ENCODE measurements at places on chromosomes 3 and 15. TPM values are rescaled to one million over a fixed set of nuclear protein-coding genes. Genes with fewer than 3 reads are reported as not detected.
A peak's percentile ranks its signal among the peaks of the same experiment; 100 is the strongest.

- no peak for DNase-seq
Measured at GRCh38 chr15:96627031-96627568, 296.6 kb downstream of the NR2F2 start.

Gene PLA2G4E
- total RNA-seq: not detected

Gene KNG1
- total RNA-seq: not detected

DNA sequence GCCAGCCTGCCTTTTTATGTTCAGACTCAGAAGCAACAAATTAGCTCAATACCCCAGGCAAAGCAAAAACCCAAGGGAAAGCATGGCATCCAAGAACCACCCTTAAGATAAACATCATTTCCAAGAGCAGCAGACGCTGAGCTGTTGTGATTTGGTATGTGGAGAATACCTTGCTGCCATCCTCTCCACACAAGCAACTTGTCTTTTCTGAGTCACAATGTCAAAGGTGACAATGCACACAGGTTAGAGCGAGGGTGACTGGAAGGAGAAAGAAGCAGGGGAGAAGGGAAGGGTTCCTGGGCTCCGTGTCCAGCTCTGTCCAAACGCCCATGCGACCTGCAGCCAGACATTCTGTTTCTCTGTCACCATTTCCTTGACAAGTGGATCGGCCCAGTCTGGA, 6.0 kb downstream of the PCSK6 start:
- DNase-seq: no peak

DNA sequence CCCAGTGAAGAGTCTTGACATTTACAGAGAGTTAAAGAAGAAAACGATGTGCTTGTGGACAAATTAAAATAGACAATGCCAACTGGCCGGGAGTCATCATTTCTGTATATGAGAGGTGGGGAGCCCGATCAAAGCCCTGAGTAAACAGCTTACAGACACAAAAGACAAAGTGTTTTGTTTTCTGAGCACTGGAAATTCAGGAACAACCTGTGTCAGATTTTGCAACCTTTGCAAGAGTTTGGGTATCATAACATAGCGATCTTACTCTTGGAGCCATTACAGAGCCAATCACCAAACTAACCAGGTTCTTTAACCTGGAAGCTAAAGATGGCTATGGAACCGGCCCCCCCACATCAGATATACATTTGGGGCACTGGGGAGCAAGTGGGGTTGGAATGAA, 101.9 kb upstream of the LRIG1 start:
- DNase-seq: no peak

Gene SH2D7
- total RNA-seq: not detected

DNA sequence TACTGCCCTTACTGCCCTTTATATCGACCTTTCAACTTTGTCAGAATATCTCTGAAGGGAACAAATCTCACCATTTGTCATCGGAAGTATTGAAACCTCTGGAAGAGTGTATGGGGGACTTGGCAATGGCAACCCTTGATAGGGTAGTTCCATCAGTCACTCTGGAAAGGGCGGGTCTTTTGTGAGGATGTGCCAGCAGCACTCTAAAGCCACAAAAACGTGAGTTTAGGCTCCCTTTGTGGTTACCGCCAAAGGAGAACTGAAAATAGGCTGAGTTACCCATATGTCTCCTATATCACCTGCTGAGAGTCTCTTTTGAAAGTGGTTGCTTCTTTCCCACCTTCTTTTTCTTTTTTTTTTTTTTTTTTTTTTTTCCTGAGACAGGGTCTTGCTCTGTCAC, 296.8 kb upstream of the CHRM5 start:
- DNase-seq: no peak

DNA sequence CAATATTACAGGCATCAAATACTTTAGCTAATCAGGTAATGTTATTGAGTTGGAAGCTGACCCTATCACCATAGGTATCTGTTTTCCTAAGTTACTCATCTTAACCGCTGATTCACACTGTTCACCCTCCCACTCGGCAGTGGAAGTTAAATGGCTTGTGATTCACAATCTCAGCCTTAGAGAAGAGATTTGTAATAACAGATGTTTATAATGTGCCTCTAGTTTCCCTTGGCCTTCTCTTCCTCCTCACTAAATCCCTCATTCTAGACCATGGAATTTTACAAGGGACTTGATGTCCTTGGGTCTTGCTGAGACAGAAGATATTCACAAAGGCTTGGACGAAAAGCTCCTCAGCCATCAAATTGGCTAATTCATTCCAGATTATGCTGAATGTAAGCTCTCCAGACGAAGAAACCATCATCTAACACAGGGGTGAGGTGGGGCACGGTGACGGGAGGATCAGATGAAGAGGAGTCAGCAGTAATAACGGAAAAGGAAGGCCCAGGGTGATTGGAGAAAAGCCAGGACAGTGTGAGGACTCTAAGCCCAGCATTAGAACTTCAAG, 931.7 kb downstream of the MCTP2 start:
- DNase-seq: peak; percentile 91

Gene GUCA1C
- total RNA-seq: not detected

- no peak for DNase-seq
Measured at GRCh38 chr15:41493902-41494189, 172 bp downstream of the ITPKA start.

GRCh38 chr15:74024687-74025086, 30.2 kb downstream of the PML start:
- no peak for DNase-seq

DNA sequence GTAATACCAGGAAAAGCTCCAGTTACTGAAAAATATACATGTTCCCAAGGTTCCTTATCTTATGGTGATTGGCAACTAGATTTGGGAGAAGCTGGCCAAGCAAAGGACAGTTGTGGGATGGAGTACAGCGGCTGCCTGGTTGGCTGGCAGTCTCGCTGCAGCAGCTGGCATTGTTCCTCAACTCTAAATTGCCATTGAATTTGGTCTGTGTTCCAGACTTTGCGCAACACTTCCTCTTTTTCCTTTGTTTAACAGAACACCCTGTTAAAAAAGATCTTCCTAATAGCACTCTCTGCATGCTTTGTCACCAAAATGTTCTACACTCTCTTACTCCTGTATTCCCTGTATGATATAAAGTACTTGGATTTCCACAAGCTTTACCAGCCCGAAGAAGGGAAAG, 420.6 kb upstream of the RBMS3 start:
- DNase-seq: no peak

Gene ONECUT1
- not detected for total RNA-seq

Gene WDR49
- not detected for total RNA-seq

DNA sequence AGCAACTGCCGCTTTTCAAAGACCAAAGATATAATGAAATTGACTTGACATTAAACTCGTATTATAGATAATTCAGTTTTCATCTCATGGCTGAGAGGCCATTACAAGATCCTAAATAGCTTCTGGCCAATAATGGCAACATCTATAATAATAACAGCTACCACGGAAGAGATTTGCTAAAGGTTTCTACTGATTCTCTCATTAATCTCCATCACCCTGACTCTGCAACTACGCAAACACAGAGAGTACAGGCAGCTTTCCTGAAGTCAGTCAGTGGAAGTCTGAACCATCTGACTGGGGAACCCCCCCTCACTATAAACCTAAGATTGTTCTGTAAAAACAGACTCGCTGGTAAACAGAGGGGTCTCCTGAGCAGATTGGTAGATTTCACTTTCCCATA, 257.1 kb downstream of the MAGI1 start:
- DNase-seq: no peak

DNA sequence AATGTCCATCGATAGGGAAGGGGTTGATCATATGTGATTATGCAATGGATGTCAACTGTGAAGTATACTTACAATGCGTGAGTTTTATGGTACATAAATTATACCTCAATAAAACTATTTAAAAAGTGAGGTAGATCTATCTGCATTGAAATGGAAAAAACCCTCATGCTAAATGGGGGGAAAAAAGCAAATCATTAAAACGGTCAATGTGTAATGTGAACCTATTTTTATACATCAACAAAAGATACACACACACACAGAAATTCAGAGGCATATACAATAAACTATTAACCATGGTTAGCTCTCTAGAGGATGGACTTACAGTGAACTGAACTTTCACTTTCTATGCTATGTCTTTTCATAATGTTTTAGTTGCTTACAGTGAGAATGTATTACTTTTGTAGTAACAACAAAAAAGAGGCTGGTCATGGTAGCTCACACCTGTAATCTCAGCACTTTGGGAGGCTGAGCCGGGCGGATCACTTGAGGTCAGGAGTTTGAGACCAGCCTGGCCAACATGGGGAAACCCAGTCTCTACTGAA, 23.1 kb downstream of the STIMATE start:
- no peak for DNase-seq

DNA sequence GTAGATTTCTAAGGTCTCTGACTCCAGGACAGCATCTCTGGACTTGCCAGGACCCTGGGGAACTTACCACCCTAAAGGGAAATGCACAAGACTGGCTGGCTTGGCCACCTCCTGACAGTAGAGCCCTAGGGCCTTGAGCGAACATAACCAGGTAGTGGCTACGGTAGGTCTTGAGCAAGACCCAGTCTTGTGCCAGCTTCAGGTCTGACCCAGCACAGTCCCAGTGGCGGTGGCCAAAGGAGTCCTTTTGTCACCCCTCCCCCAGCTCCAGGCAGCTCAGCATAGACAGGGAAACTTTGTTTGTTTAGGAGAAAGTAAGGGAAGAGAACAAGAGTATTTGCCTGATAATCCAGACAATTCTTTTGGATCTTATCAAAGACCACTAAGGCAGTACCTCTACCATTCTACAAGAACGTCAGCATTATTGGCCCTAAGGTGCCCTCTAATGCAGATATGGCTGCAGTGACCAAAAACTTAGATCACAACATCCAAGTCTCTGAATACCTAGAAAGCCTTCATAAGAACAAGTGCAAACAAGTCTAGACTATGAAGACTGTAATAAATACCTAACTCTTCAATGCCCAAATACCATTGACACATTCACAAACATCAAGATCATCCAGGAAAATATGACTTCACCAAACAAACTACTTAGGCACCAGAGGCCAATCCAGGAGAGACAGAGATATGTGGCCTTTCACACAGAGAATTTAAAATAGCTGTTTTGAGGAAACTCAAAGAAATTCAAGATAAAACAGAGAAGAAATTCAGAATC, 38.7 kb upstream of the FBN1 start:
- no peak for DNase-seq

GRCh38 chr15:59371458-59372351, 966 bp downstream of the MYO1E start:
- no peak for DNase-seq

- peak; percentile 36 for DNase-seq
Measured at GRCh38 chr3:141243271-141243707, 11.7 kb downstream of the PXYLP1 start.

DNA sequence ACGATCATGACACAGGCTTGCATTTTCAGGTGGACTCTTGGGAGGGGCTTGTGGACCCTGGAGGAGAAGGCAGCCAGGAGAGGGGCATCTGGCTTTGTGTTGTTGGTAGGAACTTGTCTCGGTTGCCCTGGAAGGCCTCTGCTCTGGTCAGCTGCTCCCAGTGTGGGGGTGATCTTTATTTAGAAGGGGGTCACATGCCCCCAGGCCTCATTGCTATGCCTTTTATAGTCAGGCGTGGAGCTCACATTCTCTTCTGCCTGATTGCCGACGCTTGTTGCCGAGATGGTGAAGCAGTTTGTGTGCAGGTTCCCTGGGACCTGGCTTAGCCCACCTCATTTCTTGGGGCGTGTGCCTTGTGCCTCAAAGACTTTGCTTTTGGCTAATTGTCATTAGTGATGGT, 66.6 kb downstream of the IGF1R start:
- no peak for DNase-seq

- peak; percentile 57 for DNase-seq
Measured at GRCh38 chr3:195715583-195716266, 5.1 kb upstream of the MUC20 start.

Gene DOCK3
- total RNA-seq: under 0.01 TPM

- peak; percentile 58 for DNase-seq
Measured at GRCh38 chr3:86961297-86961696, 29.7 kb downstream of the VGLL3 start.

Gene FGF7
- total RNA-seq: 34.8 TPM

Data from IMR-90 (cell line).